ENCODE measurements at places on chromosomes 7 and 10.
A peak's percentile ranks its signal among the peaks of the same experiment; 100 is the strongest.

- no peak for DNase-seq
These were observed 16.6 kb upstream of the WNT8B start for GRCh38 chr10:100446130-100446761.

GRCh38 chr7:77687100-77687746 lies 9.0 kb upstream of the RSBN1L start:
- no peak for DNase-seq

GRCh38 chr10:101047961-101048892 lies 13.6 kb upstream of the KAZALD1 start:
- DNase-seq, result peak; percentile 30

- no peak for DNase-seq
These were observed 38.2 kb upstream of the PPIF start for GRCh38 chr10:79308969-79309665.

GRCh38 chr10:93604146-93604545 lies 3.1 kb upstream of the RBP4 start:
- DNase-seq, result no peak

- DNase-seq, result peak; percentile 23
These were observed 52.3 kb upstream of the TMEM229A start for GRCh38 chr7:124085179-124085578.

DNA sequence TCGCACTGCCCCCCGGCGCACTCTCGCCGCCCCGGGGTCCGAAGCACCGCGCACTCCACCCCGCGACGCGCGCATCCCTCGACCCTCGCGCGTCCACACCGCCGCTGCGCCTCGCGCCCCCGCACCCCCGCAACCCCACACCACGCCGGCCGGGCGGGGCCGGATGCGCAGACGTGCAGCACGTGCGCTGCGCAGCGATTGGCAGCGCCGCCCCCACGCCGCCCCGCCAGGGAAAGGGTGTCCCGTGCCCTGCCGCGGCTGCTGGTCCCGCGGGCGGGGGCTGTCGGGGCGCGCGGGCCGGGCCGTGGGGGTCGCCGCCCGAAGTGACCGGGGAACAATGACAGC lies 53.7 kb upstream of the KDM7A start:
- no peak for DNase-seq

GRCh38 chr10:61172182-61172926 lies 228.4 kb upstream of the RHOBTB1 start:
- no peak for DNase-seq

DNA sequence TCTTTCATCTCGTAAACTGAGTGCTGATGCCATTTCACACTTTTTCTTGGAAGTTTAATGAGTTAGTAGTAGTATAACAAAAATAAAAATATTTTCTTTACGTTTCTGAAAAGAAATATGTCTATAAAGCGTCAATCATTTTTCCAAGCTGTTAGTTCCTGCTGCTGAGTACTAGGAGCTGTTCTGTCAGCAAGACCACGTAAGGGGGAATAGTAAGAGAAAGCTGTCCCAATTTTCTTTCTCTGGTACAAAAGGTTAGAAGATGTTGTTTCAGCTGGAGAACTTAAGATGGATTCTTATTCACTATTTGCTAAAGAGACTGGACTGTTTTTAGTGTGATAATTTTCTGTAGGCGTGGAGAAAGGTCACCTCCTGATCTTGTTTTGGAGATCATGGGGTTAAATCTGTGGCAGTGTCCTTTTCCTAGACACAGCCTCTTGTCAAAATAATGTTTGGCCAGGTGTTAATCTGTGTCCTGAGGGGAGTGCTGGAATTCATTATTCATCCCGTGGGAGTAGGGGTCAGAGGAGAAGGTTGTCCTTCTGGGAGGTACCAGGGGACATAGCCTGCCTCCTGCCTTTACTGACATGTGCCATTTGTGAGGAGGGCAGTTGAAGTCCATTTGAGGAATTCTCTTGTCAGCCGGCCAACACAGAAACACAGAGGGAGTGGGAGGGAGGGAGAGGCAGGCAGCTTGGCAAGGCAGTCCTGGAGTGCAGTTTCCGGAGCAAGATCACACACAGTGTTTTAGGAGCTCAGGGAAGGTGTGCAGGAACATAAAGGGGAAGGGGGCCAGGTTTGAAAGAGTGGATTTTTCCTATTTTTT lies 368.7 kb downstream of the AUTS2 start:
- DNase-seq, result no peak

DNA sequence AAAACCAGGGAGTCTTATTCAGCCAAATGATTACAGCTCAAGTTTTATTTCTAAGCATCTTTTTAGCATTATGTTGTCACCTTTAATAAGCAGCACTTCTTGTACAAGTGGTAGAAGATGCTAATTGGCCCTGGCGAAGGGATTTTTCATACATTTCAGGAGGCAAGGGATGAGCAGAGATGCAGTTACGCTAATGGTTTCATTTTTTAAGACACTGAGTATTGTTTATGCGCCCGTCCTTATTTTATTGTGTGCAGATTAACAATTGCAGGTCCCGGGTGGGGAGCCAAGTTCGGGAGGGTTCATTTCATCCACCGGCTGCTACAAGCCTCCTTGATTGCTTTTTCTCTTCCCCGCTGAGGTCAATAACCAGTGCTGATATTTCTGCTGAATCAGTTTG lies 350.4 kb upstream of the FOXK1 start:
- DNase-seq, result no peak

DNA sequence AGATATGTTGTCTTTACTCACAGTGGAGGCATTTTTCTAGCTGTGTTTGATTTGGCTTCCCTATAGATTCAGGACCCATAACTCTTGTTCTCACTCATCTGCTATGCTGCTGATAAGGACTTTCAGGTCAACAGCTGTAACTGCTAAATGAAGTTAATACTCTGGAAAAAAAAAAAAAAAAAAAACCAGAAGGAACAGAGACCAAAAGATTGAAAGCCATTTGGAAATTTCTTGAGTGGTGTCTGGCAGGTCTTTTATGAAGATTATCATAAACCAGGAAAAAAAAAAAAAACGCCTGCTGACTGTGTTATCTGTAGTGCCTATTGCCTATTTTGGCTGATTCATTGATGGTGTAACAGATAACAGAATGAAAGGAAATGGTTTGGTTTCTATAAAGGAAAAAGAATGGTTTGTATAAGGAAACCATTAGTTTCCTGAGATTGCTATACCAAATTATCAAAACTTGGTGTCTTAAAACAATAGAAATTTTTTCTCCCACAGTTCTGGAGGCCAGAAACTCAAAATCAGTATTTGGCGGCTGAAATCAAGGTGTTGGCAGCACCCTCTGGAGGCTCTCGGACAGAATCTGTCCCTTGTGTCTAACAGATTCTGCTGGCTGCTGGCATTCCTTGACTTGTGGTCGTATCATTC lies 60.5 kb upstream of the BET1 start:
- no peak for DNase-seq

DNA sequence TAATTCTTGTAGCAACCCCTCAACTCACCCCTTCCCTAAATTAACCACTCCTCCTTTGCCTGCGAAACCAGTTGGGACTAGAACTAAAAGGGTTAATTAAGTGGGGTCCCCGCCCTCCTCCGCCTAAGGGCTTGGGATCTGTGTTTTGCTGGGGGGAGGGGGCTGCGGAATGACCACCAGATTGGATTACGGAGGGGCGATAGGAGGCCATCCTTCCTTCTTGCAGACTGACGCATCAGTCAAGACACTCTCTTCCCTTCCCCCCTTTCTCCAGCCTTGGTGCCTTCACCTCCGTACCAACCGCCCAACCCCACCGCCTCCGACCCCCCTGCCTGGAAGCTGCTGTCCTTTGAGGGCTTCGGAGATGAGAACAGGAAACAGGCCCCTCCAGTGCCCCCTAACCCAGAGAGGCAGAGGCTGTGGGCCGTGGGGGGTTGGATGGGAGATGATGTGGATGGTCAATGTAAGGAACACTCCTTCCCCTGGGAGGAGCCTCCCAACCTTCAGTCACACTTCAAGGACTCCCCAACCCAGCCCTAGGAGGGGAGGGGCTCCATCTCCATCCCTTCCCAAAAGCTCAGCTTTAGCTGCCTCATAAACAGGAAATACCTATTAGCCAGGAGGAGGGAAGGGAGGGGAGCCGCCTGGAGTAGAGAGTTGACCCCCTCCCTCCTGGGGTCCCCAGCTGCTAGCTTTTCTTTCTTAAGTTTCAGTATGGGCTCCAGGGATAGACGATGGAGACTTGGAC lies 997 bp upstream of the LDB1 start:
- no peak for DNase-seq

GRCh38 chr10:1114315-1114714 lies 58.1 kb downstream of the WDR37 start:
- no peak for DNase-seq

- DNase-seq, result no peak
These were observed 27.8 kb downstream of the SLC26A5 start for GRCh38 chr7:103418241-103418640.

DNA sequence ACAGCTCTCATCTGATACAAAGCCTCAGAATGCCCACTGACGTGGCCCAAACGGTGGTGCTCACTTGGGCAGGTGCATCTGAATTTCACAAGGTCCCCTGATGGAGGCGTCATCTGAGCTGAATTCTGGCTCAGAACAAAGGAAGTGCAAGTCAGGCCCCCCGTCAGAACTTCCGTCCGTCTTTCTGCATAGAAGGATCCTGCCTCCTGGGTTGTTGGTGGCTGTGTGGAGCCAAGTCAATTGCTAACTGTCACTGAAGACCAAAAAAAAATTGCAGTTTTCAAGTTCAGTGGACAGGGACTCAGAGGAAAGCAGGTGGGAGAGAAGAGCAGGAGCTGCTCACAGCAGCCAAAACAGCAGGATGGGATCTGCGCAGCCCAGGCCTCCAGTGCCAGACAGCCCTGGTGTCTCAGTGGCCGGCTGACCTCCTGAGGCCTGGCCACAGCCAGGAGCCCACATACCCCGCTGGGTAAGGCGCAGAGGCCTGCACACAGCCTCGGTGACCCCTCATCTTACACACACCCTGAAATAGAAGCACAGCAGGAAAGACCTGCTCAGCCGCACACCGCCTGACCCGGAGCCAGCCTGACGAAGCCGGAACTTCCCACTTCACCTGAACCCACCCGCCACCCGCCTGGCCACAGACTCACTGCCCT lies 49.4 kb downstream of the PYROXD2 start:
- no peak for DNase-seq

DNA sequence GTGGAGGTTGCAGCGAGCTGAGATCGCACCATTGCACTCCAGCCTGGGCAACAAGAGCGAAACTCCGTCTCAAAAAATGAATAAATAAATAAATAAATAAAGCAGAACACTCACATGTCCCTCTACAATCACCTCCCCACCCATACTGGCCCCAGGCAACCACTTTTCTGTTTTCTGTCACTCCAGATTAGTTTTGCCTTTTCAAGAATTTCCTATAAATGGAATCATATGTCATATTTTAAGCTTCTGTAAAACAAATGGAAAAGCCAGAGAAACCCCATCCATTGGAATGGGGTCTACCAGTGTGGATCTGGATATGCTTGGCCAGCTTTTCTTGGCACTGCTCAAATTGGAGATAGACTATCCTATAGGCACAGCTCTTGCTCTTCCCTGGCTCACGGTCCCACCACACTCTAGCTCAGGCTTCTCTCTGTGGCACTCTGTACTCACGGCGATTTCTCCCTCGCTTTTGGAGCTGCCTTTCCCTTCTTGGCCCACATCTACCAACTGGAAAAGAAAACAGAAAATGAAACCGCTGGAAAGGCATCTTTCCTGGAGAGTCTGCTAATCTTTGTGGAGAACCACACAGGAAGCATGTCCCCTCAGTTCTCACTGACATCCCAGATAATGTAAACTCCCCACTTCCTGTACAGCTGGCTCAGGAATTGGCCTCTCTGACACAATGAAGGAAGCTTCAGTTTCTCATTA lies 210.1 kb downstream of the JCAD start:
- DNase-seq, result no peak

GRCh38 chr10:116849248-116850057 lies at the start of gene ENO4:
Gene ENO4, plus strand, starts transcription at chr10:116849499. Its CDS starts 68 bp downstream, at chr10:116849567.
- peak; percentile 53 for DNase-seq

GRCh38 chr10:59508296-59508695 lies 145.9 kb upstream of the FAM13C start:
- DNase-seq, result no peak

- no peak for DNase-seq
These were observed 865.2 kb upstream of the GHITM start for GRCh38 chr10:83274088-83274487.

DNA sequence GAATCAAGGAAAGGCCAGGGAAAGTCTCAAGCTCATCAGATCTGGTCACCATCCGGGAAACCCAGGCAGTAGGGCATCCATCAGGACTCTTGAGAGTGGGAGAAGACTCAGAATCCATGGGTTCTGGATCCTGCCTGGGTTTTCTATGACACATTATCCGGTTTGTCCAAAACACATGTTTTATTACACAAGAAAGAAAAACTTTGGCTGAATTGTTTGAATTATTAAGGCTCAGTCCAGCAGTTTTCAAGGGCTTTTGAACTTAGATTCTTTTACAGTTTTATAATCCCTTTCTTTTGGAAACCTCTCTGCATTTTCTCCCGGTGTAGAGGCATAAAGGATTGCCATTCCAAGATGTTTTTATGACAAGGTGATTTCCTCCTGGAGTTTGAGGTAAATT lies 528.5 kb upstream of the MGMT start:
- no peak for DNase-seq

DNA sequence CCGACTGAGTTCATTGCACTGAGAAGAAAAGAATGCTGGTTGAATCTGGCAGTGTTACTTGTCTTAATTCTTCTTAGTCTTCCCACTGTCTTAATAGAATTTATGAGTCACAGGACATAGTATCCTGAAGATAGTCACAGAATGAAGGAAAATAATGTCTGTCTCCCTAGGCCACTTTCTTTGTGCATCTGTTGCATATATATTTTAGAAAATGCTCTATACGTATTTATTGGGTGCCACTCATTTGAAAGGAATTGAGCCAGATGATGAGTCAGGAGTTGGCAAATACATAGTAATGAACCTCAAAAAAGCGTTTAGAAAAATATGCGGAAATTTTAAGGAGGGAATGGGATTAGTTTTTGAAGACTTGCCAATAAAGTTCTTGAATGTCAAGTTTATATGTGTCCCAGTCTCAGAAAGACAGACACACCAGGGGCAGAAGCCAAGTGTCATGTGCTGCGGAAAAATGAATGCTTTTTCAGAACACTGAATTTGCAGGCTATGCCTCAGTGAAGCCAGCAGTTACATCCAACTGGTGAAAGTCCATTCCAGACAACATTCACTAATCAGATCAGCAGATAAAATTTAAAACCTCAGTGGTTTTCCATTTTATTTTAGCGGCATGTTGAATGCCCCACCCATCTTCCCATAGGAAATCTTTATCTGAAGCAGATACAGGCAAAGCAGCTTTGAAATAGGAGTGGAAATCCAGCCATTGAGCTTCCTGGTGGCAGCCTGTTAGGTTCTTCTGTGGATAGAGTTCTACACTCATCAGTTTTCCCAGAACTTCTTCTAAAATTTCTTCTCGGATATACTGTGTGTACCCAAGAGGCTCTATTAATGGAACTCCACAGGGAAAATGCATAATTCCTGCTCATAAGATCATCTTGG lies 308.4 kb downstream of the BICC1 start:
- no peak for DNase-seq

- no peak for DNase-seq
These were observed 179.8 kb downstream of the NPSR1 start for GRCh38 chr7:34837801-34838201.

GRCh38 chr10:78290131-78290750 lies 256.6 kb downstream of the RPS24 start:
- DNase-seq, result no peak

- peak; percentile 15 for DNase-seq
These were observed 45.5 kb upstream of the ADARB2 start for GRCh38 chr10:1782841-1783240.

GRCh38 chr10:569961-570627 lies 119.4 kb downstream of the DIP2C start:
- no peak for DNase-seq
